ENCODE measurements at places on chromosomes 7 and 10.

DNA sequence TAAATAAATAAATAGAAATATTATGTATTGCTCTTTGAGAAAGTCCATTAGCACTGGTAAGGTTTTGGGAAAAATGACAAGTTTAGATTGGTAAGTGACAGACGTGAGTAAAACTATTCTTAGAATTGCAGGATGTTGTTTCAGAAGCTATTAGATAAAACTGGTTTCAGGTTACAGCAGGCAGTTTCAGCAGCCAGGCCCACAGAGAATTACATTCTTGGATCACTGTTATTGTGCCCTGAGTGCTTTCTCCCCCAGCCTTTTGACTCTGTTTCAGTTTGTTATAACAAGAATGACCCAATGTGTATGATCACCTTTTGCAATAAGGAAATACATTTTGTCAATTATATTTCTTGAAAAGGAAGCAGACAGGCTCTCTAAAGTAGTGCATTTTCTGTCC, 86.5 kb downstream of the DKK1 start:
- DNase-seq: peak; percentile 76

DNA sequence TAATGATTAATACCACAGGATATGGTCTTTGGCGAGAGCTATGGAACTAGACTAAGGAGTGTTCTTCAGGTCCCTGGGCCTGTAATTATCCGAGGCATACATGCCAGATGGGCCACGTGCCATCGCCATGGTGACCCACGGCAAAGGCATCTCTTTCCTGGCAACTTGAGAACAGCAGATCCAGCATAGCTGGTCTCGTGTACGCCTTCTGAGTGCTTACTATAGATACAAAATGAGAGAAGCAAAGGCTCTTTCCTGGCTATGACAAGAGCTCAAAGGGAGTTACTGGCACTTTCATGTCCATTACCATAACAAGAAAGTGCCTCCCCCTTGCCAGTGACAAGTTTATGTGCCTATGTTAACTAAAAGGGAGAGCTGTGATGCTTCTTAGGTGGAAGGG, 26.0 kb upstream of the GLI3 start:
- no peak for DNase-seq

GRCh38 chr10:17669185-17669872, 25.4 kb downstream of the STAM start:
- DNase-seq: no peak

DNA sequence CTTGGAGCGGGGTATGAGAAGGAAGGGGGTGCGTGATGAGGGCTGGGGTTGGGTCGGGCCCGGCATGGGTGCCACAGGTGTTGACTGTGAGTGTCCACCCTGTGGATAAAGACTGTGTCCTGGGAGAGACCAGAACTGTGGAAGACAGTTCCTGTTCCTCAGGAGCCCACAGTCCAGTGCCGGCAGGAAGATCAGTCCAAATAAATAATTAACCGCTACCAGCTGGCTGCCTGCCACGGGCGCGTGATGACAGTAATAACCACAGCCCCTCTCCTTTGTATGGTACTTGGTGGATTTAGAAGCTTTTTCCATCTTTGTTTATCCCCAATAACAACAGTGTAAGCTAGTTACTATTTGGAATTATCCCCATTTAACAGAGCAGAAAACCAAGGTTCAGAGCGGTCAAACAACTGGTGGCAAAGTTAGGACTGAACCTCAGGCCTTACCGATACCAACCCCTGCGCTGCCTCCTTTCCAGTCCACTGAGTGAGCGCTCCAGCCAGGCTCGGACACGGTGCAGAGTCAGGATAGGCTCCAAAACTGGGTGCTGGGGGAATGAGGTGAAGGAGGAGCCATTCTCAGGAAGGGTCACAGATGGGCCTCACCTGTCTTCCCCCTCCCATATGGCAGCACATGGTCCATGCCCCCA, 5.1 kb downstream of the ZMIZ1 start:
- peak; percentile 69 for DNase-seq

DNA sequence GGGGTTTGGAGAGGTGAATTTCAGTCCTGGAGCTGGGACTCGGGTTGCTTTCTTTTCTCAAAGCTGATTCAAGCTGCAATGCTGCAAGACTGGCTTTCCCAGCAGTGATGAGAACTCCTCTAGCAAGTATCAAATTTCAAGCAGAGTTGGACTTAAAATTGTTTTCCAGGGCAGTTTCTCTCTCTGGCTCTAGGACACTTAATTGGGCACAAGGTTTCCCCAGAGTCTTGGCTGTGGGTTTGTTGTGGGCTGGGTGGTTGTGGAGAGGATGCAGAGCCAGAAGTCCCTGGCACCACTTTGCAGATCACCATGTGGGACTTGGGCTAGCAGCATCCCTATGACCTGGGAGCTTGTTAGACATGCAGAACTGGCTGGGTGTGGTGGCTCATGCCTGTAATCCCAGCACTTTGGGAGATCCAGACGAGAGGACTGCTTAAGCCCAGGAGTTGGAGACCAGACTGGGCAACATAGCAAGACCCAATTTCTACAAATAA, 16.8 kb downstream of the AKR1B15 start:
- DNase-seq: peak; percentile 60

DNA sequence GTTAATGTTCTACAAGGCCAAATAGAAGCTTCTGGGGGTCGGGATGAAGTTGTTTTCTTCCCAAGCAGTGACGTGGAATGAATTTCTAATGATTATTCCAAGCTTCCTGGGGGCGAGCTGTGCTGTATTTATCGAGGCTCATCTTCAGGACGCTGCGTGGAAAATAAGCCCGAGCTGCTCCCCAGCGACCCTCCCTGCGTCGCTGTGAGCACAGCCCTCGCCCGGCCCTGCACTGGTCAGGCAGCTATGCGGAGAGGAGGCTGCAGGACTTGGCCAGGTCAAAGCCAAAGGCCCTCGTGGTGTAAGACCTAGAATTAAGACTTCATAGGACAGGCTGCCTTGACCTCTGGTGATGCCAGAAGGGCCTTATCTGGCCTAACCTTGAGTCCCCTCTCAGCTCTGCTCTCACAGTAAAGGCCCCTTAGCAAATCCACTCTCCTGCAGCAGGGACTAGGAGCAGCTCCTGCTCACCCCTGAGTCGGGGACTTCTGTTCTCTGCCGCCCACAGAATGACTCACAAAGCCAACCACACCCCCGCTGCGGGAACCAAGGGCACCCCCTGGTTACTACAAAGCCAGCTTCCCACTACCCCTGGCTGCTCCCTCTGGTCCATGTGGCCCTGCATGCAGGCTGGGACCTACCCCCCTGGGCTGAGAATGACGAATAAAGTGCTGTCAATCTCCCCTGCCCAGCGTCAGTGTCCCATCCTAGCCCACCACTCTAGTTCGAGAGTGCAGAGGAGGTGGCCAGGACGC, 501.6 kb downstream of the TCERG1L start:
- DNase-seq: no peak

DNA sequence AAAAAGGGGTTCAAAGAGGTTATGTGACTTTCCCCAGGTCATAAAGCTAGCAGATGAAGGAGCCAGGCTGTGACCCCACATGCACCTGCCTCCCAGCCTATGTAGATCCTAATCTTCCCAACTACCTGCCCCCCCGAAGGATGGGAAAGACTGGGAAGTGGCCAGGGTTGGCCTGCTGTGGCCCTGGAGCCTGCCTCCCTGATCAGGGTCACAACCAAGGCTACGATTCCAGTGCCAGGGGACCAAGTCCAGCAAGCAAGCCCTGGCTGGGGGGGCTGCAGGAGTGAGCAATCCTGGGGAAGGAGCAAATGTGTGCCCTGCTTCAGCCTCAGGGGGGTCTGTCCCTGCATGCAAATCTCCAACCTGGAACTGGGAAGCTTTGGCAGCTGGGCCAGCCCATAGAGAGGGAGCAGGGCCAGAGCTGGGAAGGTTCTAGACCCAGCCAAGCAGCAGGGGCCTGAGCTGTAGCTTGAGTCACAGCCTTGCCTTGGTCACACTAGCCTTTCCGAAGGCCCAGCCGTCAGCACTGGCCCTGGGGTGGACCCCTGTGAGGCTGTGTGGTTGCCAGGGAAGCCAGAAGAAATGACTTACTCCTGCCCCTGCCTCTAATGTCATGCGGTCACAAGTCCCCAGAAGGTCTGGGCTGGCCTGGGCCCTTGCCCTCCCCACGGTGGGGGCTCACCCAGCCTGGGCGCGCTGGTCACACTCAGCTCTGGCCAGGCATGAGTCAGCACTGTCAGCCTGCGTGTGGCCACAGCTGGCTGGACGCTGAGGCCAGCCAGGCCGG, 96.4 kb upstream of the ZMIZ1 start:
- DNase-seq: peak; percentile 83

- DNase-seq: no peak
Observed at GRCh38 chr7:158301207-158301606, 286.4 kb downstream of the PTPRN2 start.

- DNase-seq: no peak
Observed at GRCh38 chr10:113612154-113612553, 51.7 kb downstream of the NRAP start.

DNA sequence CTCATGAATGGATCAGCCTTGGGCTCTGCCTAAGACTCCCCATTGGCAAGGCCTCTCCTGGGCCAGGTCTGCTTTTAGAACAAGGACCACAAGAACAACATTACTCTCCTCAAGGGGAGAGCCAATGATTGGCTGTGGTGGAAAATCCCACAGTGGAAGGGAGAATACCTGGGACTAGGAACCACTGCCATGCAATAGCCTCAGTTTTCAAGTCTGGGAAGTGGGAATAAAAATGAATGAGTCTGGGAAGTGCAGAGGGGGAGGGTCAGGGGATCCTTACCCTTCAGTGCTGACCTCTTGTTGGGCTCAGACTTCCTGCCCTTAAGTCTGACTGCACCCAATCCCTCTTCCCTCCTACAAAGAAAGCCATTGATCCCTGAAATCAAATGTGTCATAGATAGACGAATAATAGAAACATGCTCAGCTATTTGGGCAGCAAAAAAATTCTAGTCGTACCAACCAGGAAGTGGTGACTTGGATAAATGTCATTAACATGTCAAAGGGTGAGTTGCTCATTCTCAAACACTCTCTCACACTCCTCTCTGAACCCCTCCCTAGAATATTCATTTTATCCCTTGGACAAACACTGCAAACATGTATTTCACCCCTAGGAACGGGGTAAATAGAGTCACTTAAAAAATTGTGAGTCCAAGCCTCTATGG, 123.6 kb downstream of the SH3PXD2A start:
- DNase-seq: no peak

GRCh38 chr10:79628988-79629954, 18.5 kb downstream of the SFTPA1 start:
- DNase-seq: no peak

DNA sequence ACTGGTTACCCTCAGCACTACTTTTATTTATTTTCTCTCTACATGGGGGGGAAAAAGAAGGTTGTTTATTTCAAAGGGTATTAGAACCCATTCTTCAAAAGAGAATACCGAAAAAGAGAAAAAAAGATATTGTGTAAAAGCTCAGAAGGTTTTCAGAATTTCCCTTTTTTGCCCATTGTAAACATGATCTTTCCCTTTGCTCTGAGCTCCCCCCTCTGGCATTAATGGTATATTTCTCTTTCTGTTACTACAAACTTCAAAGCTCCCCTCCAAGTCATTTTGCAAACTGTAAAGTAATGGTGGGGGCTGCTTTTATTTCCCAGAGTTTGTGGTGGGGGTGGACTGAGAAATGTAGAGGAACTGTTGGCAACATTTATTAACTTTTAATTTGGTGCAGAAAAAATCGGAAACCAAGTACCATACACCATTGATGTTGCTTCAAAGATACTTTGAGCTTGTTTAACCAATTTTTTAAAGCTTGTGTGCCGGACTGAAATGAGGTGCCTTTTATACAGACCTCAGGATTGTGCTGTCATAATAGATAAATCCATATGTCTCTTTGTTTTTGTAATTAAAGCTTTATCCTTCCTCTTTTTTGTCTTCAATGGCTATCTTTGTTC, 181.5 kb downstream of the EXOC4 start:
- peak; percentile 70 for DNase-seq

- DNase-seq: no peak
Observed at GRCh38 chr10:125994601-125995000, 98.2 kb downstream of the FANK1 start.

DNA sequence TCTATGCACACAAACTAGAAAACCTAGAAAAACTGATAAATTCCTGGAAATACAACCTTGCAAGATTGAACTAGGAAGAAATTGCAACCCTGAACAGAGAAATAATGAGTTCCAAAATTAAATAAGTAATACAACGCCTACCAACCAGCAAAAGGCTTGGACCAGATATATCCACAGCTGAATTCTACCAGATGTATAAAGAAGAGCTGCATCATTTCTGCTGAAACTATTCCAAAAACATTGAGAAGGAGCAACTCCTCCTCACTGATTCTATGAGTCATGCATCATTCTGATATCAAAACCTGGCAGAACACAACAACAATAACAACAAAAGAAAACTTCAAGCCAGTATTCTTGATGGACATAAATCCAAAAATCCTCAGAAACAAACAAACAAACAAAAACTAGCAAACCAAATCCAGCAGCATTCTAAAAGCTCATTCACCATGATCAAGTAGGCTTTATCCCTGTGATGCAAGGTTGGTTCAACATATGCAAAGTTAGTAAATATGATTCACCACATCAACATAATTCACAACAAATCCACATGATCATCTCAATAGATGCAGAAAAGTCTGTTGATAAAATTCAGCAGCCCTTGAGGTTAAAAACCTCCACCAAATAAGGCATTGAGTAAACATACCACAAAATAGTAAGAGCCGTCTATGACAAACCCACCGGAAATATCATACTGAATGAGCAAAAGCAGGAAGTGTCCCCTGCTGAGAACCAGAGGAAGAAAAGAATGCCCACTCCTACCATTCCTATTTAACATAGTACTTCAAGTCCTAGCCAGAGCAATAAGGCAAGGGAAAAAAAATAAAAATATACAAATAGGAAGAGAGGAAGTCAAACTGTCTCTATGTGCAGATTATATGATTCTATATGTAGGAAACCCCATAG, 98.2 kb downstream of the PCDH15 start:
- DNase-seq: peak; percentile 46

- no peak for DNase-seq
Observed at GRCh38 chr7:4302203-4302905, 379.7 kb upstream of the FOXK1 start.

DNA sequence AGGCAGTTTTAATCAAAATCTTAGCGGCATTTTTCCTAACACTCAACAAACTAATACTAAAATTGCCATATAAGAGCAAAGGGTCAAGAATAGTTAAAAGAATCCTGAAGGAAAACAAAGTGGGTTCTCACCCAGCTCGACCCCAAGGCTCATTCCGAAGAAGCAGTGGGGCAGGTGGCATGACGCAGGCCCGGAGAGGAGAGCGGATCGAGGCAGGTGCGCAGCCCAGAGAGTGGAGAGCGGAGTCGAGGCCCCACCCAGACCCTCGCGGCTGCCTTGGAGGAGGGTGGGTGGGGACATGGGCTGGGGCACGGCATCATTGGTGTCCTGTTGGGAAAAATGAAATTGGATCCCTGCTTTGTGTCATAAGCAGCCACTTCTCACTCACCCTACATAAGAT, 109.8 kb downstream of the INPP5A start:
- no peak for DNase-seq

- no peak for DNase-seq
Observed at GRCh38 chr10:122093076-122093475, 104.1 kb downstream of the TACC2 start.

- DNase-seq: no peak
Observed at GRCh38 chr7:64849924-64850499, 53.1 kb upstream of the ZNF273 start.

- peak; percentile 9 for DNase-seq
Observed at GRCh38 chr7:149300620-149301285, 38.8 kb downstream of the ZNF783 start.
